ENCODE measurements at places on chromosomes 1 and 21.

- no peak for DNase-seq
Measured at GRCh38 chr1:15107058-15107687, 46.4 kb upstream of the TMEM51 start.

DNA sequence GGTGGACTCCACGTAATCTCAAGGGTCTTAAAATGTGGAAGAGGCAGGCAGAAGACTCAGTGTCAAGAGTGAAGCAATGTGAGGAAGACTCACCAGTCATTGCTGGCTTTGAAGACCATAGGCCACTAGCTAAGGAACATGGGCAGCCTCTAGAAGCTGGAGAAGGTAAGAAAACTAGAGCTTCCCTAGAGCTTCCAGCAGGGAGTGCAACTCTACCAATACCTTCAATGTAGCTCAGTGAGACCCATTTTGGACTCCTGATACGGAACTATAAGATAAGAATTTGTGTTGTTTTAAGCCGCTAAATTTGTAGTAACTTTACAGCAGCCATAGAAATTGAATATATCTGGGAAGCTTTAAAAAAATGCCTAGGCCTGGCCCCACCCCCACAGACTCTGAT is 18.9 kb downstream of the METTL13 start:
- no peak for DNase-seq

DNA sequence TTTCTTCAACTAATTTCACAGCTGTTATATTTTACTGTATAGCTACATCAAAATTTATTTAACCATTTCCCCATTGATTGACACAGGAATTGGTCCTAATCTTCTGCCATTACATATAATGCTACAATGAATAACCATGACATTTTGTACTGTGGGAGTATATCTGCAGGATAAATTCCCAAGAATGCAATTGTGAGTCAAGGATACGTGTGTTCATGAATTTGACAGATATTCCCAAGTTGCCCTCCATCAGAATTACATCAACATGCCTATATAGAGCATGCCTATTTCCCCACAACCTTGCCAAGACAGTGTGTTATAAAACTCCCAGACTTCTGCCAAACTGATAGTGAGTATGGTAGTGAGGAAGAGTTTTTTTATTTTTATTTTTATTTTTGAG is 2.7 kb upstream of the TIE1 start:
- no peak for DNase-seq

- DNase-seq = no peak
Measured at GRCh38 chr1:24988558-24988912, 58.5 kb upstream of the RUNX3 start.

GRCh38 chr21:44513389-44514217 is 26.4 kb downstream of the KRTAP10-1 start:
- no peak for DNase-seq

- no peak for DNase-seq
Measured at GRCh38 chr1:157878059-157878458, 36.5 kb upstream of the CD5L start.

- DNase-seq = no peak
Measured at GRCh38 chr1:201749059-201749690, 79.8 kb upstream of the IPO9 start.

DNA sequence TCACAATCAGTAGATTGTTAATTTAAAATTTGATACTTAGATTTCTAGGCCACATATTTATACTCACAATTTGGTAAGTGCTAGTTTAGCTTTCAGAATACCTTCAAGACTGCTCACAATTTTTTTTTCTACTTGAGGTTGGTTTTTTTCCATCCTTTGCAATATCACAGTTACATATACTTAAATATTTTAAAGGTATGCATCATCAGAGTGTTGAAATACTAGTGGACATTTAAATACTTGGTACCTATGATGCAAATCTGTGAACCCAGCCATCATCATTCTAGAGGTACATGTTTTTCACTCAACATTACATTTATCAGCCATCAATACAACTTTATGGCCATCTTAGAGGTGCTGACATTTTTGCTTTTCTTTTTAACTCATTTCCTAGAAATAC is 6.2 kb upstream of the LRRC40 start:
- DNase-seq = no peak

DNA sequence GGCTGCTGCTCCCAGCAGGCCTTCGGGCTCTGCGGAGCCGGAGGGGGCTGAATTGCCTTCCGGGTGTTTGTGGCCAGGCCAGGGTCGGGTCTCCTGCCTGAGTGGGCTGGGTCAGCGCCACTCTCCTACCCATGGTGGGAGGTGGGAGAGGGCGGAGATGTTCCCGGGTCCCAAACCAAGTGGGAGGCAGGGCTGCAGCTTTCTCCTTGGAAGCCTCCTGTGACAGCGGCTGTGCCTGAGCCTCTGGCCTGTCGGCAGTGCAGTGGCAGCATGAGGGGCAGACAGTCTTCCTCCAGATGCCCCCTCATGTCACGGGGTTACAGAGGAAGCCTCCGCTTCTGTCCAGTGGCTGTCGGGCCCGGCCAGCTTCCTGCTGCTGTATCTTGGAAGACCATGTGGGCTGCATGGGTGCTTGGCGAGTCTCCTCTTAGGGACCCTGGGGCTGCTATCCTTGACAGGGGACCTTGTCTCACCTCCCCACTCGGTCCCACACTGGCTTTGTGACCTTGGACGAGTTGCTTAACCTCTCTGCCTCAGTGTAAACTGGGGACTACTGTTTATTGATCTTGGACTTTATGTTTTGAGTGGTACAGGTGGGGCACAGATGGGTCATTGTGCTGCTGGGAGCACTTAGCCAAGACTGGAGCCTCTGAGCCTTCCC is 4.3 kb downstream of the SKI start:
- no peak for DNase-seq

DNA sequence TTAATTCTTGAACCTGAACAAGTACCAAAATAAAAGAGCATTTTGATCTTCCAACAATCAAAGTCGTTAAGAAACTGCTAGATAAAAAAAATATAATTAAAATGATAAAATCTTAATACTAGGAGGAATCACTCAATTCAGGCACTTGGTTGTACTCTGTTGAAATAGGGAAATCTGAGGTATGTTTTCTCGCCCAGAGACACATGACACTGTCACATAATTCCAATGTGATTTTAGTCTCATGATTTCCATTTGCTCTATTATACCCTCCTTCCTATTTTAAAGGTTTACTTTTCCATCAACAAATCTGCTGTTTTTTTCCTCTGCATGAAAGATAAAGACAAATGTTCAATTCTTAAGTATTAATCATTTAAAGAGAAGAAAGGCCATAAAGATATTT is 97.6 kb downstream of the ZZZ3 start:
- no peak for DNase-seq

GRCh38 chr1:167332503-167332902 is 111.8 kb downstream of the POU2F1 start:
- no peak for DNase-seq

- DNase-seq = no peak
Measured at GRCh38 chr1:234758851-234759250, 148.9 kb upstream of the IRF2BP2 start.

GRCh38 chr1:54124472-54124871 is 28.3 kb downstream of the CDCP2 start:
- DNase-seq = no peak

DNA sequence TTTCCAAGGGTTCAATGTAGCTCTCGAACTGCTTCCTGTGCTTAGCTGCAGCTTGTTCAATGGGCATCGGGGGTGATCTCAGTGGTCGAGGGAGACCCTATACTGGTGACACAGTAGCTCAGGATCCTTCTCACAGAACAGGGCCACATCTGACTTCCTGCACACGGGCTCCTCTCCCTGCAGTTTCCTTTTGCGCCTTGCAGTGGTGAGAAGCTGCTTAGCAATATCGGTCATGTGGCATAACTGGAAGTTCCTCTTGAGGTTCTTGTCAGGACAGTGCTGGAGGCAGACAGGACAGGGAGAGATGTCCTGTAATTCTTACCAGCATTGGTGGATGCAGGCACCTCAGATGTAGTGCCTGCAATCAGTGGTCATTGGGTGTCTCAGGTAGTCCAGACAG is 140.5 kb upstream of the MAP1LC3C start:
- no peak for DNase-seq

- DNase-seq = no peak
Measured at GRCh38 chr1:200867018-200867811, 5.6 kb upstream of the GPR25 start.

GRCh38 chr1:215883004-215883403 is 315.9 kb downstream of the KCTD3 start:
- no peak for DNase-seq

All from GM12892 (cell line).